ENCODE measurements at places on chromosomes 1 and 21. TPM values are rescaled to one million over a fixed set of nuclear protein-coding genes. Genes with fewer than 3 reads are reported as not detected.

DNA sequence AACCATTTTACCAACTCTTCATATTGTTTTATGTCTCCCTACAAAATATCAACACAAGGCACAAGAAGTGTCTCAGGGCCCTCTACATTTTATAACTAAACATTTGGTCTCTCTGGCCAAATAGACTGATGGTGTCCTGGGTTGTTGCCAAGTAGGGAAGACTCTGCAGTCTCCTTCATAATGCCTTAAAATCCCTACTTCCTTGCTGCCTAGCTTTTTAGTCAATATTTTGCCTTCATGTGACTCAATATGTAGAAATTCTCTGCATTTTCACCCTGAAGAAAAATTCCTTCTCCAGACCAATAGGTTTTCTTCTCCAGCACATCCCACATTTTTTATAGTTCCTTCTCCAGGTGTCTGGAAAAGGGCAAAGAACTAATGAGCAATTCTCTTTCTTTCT lies 72.6 kb upstream of the IPO9 start:
- peaks cover 26% of the 10 kb centered on the region for H3K27me3 ChIP-seq
- no peak overlapping the region for H3K4me3 ChIP-seq
- no peak overlapping the region for H3K27ac ChIP-seq
- DNase-seq, result no peak

- no peak overlapping the region for H3K4me3 ChIP-seq
- peaks cover 3% of the 10 kb centered on the region for H3K4me1 ChIP-seq
These were observed 1.7 kb upstream of the PBX1 start for GRCh38 chr1:164557270-164557669.

GRCh38 chr1:225580238-225581099 lies 72.5 kb downstream of the ENAH start:
- H3K27me3 ChIP-seq, result peaks cover 16% of the 10 kb centered on the region
- no peak overlapping the region for H3K4me3 ChIP-seq

- no peaks in the 10 kb centered on the region for H3K36me3 ChIP-seq
- H3K4me1 ChIP-seq, result peaks cover 10% of the 10 kb centered on the region
- H3K27ac ChIP-seq, result no peak overlapping the region
- peaks cover 4% of the 10 kb centered on the region for H3K27me3 ChIP-seq
- H3K4me3 ChIP-seq, result no peak overlapping the region
These were observed 7.6 kb upstream of the CELA2A start for GRCh38 chr1:15448877-15449462.

GRCh38 chr1:33332357-33332789 lies 11.5 kb upstream of the A3GALT2 start:
- no peak overlapping the region for H3K4me3 ChIP-seq
- DNase-seq, result no peak
- H3K4me1 ChIP-seq, result peaks cover 10% of the 10 kb centered on the region
- no peaks in the 10 kb centered on the region for H3K27me3 ChIP-seq
- H3K36me3 ChIP-seq, result peaks cover 50% of the 10 kb centered on the region
- no peak overlapping the region for H3K27ac ChIP-seq

DNA sequence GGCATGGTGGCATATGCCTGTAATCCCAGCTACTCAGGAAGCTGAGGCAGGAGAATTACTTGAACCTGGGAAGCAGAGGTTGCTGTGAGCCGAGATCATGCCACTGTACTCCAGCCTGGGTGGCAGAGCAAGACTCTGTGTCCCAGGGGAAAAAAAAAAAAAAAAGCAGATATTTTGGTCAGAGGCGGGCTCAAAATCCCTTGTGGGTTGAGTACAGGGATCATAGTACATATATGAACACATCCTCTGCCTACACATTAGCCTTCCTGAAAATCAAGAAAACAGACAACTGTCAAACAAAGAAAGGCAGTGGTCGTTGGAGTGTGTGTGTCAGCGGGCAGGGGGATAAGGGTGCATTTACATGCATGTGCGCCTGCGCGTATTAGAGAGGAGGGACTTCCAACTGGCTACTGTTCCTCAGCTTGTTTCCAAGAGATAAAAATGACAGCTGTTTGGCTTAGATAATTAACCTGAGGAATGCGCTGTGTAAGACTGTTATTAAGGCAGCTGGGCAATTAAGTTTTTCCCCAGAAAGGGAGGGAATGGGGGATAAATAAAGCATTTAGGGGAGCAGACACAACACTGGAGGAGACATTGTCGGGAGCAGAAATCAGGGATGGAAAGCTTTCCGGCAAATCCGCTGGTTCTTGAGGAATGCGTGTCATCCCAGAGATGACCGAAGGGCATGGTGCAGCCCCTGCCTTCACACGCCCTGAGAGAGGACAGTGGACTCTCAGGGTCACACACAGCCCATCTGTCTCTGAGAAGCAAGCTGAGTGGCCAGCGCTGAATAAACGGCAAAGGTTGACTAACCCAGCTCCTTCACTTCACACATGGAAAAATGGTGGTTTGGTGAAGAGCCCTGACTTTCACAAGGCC lies 6.4 kb downstream of the LAMB3 start:
- no peak for DNase-seq
- H3K4me3 ChIP-seq, result no peak overlapping the region

Gene LRIF1
- total RNA-seq, result 26.9 TPM

Gene FCRLB
- total RNA-seq, result 0.43 TPM

GRCh38 chr1:231194476-231194842 lies 32.6 kb downstream of the TRIM67 start:
- no peaks in the 10 kb centered on the region for H3K36me3 ChIP-seq
- H3K4me1 ChIP-seq, result no peaks in the 10 kb centered on the region
- H3K4me3 ChIP-seq, result no peak overlapping the region
- H3K27ac ChIP-seq, result no peak overlapping the region
- peaks cover 2% of the 10 kb centered on the region for H3K27me3 ChIP-seq

- H3K4me3 ChIP-seq, result peak within 1 kb of the TSS; percentile 86
- H3K27me3 ChIP-seq, result peaks cover 22% of the 10 kb centered on the region
- peaks cover 17% of the 10 kb centered on the region for H3K36me3 ChIP-seq
- H3K4me1 ChIP-seq, result peaks cover 54% of the 10 kb centered on the region
- peak; percentile 80 for DNase-seq
These were observed at the start of gene NUAK2 for GRCh38 chr1:205321162-205321958. NUAK2 (minus strand) TSS chr1:205321745; CDS start chr1:205321628, 117 bp downstream.

Gene BCL10
- 24.3 TPM for total RNA-seq

- no peak for DNase-seq
- H3K4me3 ChIP-seq, result no peak overlapping the region
- H3K27ac ChIP-seq, result no peak overlapping the region
- no peaks in the 10 kb centered on the region for H3K4me1 ChIP-seq
- no peaks in the 10 kb centered on the region for H3K27me3 ChIP-seq
These were observed 172.4 kb downstream of the NEGR1 start for GRCh38 chr1:72109916-72110315.

Data from activated CD4-positive, alpha-beta memory T cell treated with anti-CD3 and anti-CD28 coated beads, Interleukin-2, amount 10 ng/mL, durations not matched to agents 7 days and 5 days (primary cell).